ENCODE measurements at places on chromosomes 12 and 14.
A peak's percentile ranks its signal among the peaks of the same experiment; 100 is the strongest.

- DNase-seq = no peak
Observed at GRCh38 chr12:93982771-93983315, 165.5 kb upstream of the PLXNC1 start.

DNA sequence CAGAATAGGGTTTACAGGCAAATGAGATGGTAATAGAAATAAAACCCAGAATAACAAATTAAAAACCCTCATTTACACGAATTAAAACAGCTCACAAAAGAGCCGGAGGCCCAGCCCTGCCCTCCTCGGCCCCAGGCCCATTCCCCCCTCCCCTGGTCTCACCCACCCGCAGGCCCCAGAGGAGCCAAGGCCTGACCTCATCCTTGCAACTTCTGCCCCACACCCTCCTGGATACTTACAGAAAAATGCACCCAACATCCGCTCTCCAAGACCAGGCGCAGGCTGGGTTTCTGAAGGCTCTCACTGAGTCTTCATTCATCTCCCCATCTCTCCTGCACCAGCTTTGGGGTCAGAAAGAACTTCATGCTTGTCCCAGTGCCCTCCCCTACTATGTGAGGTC is 16.2 kb upstream of the VSX2 start:
- no peak for DNase-seq

- no peak for DNase-seq
Observed at GRCh38 chr12:106291342-106291741, 11.2 kb upstream of the TCP11L2 start.

- no peak for DNase-seq
Observed at GRCh38 chr14:77022236-77022852, 6.2 kb downstream of the IRF2BPL start.

- DNase-seq = no peak
Observed at GRCh38 chr12:11801643-11802042, 152.2 kb downstream of the ETV6 start.

GRCh38 chr12:53984901-53985691 is at the start of gene HOXC10:
Gene HOXC10 (plus strand): TSS chr12:53985146. CDS start chr12:53985260, 114 bp downstream.
- DNase-seq = peak; percentile 93

DNA sequence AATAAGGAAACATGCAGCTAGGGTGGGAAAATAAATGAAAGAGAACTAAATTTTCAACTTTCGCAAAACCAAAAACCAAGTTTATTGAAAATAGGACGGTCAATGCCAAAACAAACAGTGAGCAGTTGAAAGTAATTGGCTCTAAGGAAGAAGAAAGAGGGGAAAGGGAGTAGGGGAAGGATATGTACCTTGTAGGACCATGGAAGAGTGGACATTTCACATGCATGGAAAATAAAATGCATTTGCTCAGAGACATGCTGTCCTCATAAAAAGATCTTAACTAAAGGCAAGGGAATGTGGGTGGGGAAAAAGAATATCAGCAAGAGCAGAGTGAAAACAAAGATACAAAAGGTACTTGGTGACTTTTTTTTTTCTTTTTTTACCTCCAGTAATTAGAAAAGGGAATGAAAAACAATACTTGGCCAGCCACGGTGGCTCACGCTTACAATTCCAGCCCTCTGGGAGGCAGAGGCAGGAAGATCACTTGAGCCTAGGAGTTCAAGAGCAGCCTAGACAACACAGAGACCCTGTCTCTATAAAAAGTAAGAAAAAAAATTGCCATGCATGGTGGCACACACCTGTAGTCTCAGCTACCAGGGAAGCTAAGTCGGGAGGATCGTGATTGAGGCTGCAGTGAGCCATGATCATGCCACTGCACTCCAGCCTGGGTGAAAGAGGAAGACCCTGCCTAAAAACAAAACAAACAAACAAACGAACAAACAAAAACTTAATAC is 6.6 kb downstream of the TXNDC16 start:
- no peak for DNase-seq

DNA sequence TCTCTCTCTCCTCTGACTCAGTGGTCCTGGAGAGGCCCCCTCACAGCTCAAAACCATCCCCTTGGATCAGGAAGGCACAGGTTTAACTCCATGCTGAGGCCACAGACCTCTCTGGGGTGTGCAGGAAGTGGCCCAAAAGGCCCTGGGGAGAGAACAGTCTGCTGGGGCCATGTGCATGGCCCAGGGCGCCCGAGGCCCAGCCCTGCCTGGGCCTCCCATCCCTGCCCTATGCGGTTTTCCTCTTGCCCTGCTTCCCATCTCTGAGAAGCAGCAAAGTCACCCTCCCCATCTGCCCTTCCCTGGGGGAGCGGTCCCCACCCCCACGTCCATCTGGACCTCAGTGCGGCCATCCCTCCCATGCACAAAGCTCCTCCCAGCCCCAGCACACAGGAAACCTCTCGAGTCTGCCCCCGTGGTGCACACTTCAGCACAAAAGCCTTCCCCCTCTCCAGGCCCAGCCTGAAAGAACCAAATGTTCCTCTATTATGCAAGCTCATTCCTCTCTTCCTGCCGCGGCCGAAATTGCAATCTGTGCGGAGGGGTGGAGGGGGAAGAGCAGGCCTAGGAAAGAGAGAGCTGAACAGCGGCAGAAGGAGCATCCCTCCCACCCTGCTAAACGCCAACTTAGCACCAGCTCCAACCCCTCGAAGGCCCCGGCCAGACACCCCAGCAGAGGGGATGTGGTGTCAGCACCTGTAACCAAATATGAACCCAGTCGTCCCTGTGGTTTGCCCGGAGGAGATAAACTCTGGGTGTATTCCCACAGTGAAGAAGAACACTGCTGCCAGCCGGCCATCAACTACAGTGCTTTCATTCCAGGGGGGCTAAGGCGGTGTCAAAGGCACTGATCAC is 108.5 kb downstream of the SCARB1 start:
- DNase-seq = peak; percentile 84

GRCh38 chr12:52032446-52032803 is 18.8 kb upstream of the NR4A1 start:
- peak; percentile 95 for DNase-seq

- DNase-seq = no peak
Observed at GRCh38 chr14:104286086-104286485, 147.7 kb downstream of the KIF26A start.

GRCh38 chr12:119864591-119864990 is 12.5 kb downstream of the CIT start:
- no peak for DNase-seq

DNA sequence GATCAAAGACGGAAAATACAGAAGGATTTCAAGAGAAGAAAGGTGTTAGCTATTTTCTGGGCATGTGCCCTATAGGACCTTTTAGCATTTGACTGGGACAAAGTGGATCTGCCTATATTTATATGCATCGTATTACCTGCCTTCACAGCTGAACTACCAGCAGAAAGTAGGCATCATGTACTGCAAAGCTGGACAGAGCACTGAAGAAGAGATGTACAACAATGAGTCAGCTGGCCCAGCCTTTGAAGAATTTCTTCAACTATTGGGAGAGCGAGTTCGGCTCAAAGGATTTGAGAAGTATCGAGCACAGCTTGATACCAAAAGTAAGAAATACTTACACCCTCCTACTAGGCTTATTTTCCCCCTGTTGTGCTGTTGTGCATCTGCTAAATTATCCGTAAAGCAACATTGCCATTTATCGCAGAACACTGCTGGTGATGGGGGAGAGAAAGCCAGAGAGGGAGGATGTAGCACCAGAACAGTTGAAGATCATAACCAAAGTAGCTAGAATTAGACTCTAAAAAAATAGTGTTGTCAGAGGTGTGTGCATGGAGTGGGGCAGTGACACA is 282.0 kb upstream of the RGS6 start:
- no peak for DNase-seq

DNA sequence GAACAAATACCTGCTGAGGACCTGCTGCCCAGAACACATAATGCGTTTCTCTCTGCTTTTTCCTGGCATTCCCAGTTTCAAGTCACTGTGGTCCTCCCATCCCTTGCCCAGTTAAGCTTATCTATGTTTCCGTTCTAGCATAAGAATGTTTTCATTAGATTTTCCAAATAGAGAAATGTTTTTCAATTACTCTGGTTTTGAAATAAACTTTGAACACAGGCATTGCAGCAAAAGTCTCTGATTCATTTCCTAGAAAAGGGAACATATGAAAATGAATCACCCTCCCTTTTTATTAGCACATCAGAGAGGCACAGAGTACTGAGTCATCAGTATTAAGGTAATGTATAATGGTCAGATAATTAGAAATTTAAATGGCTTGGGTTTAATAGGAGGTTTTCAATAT is 201.1 kb upstream of the TMEM260 start:
- DNase-seq = no peak

DNA sequence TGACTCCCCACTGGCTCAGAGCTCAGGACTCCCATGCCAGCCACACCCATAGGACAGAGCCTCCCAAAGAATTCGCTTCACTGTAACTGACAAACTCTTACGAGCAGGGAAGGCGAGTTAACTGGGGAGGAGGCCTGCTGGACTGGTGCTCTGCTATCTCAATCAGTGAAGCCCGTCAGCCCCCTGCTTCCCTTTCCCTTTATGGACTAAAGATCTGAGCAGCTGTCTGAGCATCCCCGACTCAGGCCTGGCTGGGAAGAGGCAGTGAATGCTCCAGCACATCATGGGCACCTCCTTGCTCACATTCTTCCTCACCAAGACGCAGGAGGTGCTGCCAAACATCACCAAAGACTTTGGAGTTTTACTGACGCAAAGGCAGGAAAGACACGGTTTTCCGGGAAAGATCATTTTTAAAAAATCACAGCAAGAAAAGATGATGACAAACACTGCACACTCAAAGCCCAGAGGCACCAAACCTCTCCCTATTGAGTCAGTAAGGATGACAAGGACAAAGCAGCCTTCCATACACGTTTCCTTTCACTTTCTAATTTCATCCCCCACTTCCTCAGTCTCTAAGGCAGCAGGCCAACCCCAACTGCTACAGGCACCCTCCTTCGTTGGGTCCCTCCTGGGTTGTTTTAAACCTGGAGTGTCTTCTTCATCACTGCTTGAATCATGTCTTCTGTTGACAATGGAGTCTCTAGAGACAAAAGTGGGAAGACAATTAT is 45.0 kb upstream of the P2RX7 start:
- DNase-seq = no peak

DNA sequence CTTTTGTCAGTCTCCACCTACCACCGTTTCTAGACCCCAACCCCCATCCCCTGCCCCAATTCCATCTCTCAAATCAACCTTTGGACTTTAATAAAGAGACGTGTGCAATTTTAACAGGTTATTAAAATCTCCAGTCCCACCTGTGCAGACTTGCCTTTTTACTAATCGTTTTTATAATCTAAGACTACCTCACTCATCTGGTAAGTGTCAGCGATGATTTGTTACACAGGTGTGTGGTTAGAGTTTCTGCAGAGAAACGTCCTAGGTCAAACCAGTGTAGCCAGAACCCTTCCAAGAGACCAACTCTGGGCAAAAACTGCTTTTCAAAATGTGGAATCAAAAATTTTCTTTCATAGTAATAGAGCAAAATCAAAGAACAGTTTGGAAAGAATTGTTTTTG is 60.4 kb upstream of the PELI2 start:
- DNase-seq = no peak

- no peak for DNase-seq
Observed at GRCh38 chr12:116882742-116883141, 1.5 kb upstream of the HRK start.

DNA sequence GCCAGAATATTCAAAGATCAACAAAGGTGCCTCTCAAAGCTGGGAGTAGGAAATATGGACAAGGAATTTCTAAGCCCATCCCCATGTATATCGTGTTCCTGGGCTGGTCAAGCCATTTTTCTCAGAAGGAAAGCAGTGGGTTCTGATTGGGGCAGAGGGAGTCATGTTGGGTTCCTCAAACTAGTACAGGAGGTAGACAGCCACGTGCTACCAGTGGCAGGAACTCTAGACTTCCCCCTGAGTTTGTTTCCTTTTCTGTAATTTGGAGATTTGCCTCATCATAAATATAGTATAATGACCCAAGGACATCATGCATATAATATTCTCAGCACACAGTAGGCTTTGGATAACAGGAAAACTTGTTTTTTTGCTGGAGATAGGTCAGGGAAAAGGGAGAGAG is 16.4 kb upstream of the PLEKHH1 start:
- DNase-seq = no peak

DNA sequence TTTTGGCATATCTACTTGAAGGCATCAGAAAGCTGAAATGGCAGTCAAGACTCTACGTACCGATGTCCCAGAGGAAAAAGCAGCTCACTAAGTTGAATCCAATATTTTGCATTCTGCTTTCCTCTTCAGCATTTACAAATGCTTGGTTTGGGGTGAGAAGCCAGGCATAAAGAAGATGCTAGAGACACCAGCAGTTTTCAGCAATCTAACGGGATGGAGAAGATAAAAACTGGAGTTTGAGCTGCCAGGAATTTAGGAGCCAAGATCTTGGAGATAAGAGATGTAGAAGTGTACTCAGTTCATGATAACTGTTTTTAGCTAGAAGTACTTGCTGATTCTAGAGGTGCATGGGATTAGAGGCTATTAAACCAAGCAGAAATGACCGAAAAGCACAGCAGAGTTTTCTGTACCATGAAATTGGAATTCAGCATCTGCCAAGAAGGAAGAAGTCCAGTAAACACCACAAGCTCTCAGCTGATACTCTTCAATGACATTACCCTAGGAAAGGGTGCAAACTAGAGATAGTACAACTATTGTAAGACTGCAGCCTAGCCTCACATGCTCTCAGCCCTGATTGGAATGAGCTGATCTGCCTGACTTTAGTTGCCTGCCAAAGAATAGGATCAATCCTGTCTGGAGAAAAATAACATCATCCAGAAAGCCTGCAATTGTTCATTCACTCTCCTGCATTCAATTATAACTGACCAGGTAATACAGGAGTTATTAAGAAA is 7.4 kb upstream of the ALDH1L2 start:
- no peak for DNase-seq

- DNase-seq = no peak
Observed at GRCh38 chr12:64900540-64900939, 76.1 kb downstream of the TBC1D30 start.

GRCh38 chr12:89918172-89918846 is 209.7 kb upstream of the ATP2B1 start:
- no peak for DNase-seq

GRCh38 chr12:50387487-50387886 is 8.9 kb downstream of the FAM186A start:
- no peak for DNase-seq

GRCh38 chr12:15721316-15722115 is 67.7 kb downstream of the EPS8 start:
- no peak for DNase-seq

DNA sequence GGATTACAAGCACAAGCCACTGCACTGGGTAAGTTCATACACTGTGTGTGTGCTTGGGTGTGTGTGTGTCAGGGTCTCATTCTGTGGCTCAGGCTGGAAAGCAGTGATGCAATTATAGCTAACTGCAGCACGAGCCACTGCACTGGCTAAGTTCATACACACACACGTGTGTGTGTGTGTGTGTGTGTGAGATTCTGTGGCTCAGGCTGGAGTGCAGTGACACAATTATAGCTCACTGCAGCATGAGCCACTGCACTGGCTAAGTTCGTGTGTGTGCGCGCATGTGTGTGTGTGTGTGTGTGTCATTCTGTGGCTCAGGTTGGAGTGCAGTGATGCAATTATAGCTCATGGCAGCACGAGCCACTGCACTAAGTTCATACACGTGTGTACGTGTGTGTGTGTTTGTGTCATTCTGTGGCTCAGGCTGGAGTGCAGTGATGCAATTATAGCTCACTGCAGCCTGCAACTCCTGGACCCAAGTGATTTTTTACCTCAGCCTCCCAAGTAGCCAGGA is 85.4 kb downstream of the HECTD1 start:
- DNase-seq = no peak

- peak; percentile 34 for DNase-seq
Observed at GRCh38 chr12:117874842-117875434, 93.9 kb downstream of the KSR2 start.

GRCh38 chr12:111311011-111311410 is 57.9 kb downstream of the PHETA1 start:
- no peak for DNase-seq
